ENCODE measurements at places on chromosomes 1 and 21. TPM values are rescaled to one million over a fixed set of nuclear protein-coding genes. Genes with fewer than 3 reads are reported as not detected.

VANGL2 gene
- total RNA-seq: 0.28 TPM

DNA sequence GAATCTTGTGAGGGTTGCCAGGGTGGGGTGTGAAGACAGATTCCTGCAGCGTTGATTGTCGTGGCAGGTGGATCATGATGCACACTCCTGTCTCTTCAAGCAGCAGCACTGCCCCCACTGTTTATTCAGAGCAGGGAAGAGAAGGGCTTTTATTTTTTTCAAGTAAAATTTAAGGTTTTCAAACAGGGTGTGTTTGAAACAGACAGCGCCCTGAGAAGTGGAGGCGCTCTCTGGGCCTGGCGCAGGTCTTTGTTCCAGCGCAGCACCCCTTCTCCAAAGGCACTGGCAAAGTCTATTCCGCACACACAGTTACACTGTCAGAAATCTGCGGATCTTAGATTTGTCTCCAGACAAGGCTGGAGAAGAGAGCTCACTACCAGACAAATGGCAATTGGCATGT lies 7.0 kb downstream of the C1orf53 start:
- no peak for DNase-seq

GRCh38 chr1:209483691-209484090 lies 99.8 kb upstream of the CAMK1G start:
- DNase-seq: no peak

DNA sequence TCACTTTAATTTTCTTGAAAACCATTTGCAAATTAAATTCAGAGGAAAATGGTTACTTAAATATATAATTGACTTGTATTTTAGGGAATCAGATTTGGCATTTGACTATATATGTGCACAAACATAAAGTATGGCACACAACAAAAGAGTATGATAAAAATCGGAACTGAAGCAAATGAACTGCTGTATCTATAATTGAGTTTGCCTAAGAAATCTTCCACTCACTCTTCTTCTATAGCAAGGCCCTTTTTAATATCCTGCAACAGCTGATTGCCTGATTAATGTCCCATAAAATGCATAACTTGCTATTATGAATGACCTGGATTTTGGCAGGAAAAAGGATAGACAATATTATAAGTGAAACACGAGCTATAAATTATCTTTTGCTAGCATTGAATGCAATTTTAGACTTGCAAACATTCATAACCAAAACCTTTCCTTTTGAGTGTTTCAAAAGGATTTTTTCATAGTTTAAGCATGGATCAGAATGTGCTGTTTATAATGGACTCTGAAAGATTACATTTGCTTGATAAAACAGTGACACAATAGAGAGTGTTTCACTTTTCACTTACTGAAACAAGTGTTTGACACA lies 2204.3 kb downstream of the MRPL39 start:
- DNase-seq: no peak

GRCh38 chr1:224251741-224252146 lies 68.7 kb downstream of the DEGS1 start:
- no peak for DNase-seq

GRCh38 chr1:107941123-107941522 lies 23.9 kb downstream of the VAV3 start:
- DNase-seq: no peak
